ENCODE measurements at places on chromosomes 16 and 17. TPM values are rescaled to one million over a fixed set of nuclear protein-coding genes. Genes with fewer than 3 reads are reported as not detected.

DNA sequence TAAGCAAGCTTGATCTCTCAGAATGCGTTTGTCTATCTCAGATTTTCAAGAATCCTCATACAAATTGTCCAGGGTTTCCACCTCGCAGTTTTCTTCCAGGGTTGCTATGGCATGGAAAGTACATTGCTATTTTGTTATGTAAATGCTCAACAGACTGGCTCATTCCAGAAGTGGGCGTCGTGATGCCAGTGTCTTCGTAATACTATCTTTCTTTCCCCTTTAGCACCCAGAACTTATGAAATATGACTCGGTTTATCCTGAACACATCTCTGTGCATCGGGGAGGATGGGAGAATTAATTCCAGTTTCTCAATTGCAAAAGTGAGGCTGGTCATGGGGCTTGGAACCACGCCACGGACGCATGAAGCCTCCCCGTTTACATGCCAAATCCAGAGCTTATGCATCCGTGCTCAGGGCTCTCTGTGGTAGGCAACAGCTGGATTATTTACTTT is 405.0 kb downstream of the WWOX start:
- no peak for DNase-seq

GRCh38 chr16:81409016-81409556 is 35.5 kb upstream of the CMIP start:
- no peak for DNase-seq

DNA sequence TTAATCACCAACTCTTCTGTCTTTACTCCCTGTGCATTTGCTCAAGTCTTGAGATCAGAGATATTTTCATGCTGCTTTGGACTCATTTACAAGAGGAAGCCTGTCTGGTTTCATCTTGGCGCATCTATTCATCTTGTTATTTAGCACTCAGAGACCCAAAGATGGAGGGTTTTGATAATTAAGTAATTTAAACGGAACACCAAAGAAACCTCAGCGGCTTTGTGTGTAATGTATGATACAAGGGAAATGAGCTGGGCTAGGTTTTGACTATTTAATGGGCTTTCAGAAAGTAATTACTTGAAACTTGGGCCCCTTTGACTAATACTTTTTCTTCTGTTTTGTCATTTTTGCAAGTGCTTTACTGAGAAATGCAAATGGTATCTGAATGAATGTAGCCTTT is 66.2 kb upstream of the CACNG3 start:
- no peak for DNase-seq

The SMARCD2 gene
- 43.0 TPM for total RNA-seq

All from neural crest cell (in vitro differentiated cells).